ENCODE measurements at places on chromosomes 11 and 22. TPM values are rescaled to one million over a fixed set of nuclear protein-coding genes. Genes with fewer than 3 reads are reported as not detected.

- peak; percentile 70 for DNase-seq
Observed at GRCh38 chr22:37627545-37627944, 11.9 kb upstream of the SH3BP1 start.

- DNase-seq: no peak
Observed at GRCh38 chr22:33332538-33332937, 274.4 kb upstream of the SYN3 start.

- no peak for DNase-seq
Observed at GRCh38 chr11:46421257-46421880, 29.8 kb upstream of the CHRM4 start.

The GNAZ gene
- 1.8 TPM for total RNA-seq

DNA sequence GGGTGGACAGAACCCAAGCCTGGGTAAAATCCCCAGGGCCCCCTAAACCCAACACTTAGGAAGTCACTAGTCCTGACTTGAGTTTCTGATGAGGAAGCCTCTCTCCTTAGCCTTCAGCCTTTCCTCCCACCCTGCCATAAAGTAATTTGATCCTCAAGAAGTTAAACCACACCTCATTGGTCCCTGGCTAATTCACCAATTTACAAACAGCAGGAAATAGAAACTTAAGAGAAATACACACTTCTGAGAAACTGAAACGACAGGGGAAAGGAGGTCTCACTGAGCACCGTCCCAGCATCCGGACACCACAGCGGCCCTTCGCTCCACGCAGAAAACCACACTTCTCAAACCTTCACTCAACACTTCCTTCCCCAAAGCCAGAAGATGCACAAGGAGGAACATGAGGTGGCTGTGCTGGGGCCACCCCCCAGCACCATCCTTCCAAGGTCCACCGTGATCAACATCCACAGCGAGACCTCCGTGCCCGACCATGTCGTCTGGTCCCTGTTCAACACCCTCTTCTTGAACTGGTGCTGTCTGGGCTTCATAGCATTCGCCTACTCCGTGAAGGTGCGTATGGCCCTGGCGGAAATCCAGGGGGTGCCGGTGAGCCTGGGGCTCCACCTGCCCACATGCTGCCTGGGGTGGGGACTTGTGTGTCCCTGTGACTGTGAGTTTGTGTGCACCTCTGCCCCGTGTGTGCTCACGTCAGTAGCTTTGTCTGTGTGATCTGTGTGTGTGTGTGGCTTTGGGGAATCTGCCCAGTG, at the start of gene IFITM1:
Gene IFITM1 (plus strand): TSS at position 254 of the 767 bp plus-strand sequence. CDS start 131 bp downstream, at position 385.
- peak; percentile 77 for DNase-seq

- DNase-seq: no peak
Observed at GRCh38 chr11:103114836-103115235, 5.6 kb downstream of the DYNC2H1 start.

GRCh38 chr22:46627806-46628482, 7.8 kb downstream of the GRAMD4 start:
- DNase-seq: no peak

DNA sequence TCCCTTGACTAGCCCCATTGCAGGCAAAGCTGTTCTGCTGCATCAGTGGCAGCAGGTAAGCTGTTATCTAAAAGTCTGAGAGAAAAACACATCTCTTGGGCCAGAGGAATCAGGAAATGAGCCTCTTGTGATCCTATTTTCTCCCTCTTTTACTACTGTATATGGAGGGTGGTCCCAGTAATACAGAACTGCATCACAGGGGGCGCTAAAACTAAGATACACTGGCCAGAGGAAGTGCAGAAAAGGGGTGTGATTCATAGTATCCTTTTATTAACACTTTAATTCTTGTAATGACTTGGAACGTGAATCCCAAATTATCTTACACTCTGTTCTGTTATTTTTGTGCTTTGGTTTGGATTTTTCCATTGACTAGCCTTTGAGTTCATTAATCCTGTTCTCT, 8.8 kb upstream of the MED17 start:
- DNase-seq: peak; percentile 18

The THY1 gene
- 0.07 TPM for total RNA-seq

The PGA5 gene
- not detected for total RNA-seq

DNA sequence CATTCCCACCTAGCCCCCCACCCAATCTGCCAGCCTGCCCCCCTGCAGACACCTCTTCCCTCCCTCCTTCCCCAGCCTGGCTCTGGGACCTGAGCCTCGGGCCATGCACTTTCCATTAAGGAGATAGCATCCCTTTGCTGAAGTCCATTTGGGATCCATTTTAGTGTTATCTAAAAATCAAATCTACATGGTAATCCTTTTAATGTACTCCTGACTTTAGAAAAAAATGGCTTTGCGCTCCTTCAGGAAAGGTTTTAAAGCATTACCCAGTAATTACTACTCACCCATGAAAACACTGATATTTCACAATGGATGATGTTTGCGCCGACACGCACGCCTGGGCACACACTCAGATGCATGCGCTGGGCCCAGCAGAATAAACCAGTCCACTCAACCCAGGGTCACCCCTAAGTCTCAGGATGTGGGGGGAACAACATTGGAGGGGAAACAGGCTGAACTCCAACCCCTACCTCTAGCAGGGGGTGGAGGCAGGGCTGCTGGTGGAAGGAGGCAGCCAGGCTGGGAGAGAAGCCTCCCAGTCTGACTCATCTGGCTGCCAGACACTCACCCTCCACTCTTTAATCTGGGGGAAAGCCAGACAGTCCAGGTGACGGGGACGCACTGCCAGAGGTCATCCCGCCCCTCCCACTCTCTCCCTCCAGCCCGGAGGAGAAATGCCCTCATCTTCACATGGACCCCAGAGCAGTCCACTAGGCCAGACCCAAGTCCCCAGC, 29.8 kb downstream of the LMO1 start:
- no peak for DNase-seq

- DNase-seq: no peak
Observed at GRCh38 chr22:47781427-47782111, 1019.1 kb downstream of the TBC1D22A start.

DNA sequence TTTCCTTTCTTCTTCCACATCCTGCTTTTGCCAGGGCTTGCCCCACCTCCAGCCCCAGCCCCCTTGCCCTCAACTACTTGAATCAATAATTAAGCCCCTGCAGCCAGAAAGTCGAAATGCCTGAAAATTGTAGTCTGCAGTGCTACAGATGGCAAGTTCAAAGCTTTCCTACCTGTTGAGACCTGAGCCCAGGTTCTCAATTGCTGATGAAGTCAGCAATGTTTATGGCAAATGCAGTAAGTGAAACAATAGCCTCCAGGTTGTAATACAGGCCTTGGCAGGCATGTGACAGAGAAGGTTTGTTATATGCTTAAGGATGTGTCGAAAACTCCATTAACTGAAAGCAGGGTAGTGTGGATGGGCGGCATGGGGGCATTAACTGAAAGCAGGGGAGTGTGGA, 181.1 kb upstream of the SESN3 start:
- DNase-seq: no peak

The GSTT2B gene
- total RNA-seq: not detected

The RAG2 gene
- total RNA-seq: not detected

DNA sequence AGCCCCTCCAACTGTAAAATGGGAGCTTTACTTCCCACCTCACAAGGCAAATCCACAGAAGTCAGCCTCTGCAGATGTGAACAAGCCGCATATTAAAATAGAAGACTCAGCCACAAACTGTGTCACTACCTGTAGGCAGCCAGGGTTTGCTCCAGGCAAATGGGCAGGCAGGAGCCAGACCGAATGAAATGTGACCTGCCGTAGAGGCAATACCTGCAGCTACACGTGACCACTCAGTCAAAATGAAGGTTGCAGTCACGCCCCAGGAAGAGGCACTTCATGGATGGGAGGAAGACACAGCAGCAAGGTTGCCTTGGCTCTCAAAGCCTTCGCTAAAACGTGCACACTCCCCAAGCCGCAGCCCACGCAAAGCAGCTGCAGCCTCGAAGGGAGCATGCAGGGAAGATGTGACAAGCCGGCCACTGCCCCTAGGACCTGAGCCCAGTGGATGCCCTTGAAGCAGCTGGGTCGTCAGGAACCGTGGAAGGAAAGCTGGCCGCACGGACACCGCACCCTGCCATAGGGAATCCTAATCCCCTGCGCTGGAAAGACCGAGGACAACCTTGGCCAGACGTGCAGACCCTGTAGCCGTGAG, 53.1 kb downstream of the SHANK2 start:
- DNase-seq: no peak

GRCh38 chr11:95863486-95864140, 60.3 kb downstream of the MTMR2 start:
- no peak for DNase-seq

- DNase-seq: no peak
Observed at GRCh38 chr22:44037519-44038375, 13.6 kb downstream of the PARVB start.

GRCh38 chr11:36012455-36012854, 68.6 kb downstream of the LDLRAD3 start:
- no peak for DNase-seq

- no peak for DNase-seq
Observed at GRCh38 chr22:23652286-23652685, 20.2 kb upstream of the DRICH1 start.

DNA sequence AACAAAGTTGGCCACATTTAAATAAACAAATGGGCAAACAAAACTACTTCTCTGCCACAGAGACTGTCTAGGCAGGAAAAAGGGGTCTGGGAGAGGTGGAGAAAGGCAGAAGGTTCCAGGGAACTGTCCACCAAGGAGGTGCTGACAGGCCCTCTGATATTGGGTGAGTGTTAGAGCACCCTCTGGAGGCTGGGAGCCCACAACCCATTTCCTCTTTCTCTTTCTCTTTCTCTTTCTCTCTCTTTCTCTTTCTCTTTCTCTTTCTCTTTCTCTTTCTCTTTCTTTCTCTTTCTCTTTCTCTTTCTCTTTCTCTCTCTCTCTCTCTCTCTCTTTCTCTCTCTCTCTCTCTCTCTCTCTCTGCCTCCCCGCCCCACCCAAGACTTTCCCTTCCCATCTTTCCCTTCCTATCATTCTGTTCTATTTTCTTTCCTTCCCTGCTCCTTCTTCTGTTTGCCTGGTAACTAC, 912.8 kb downstream of the DLG2 start:
- peak; percentile 66 for DNase-seq

DNA sequence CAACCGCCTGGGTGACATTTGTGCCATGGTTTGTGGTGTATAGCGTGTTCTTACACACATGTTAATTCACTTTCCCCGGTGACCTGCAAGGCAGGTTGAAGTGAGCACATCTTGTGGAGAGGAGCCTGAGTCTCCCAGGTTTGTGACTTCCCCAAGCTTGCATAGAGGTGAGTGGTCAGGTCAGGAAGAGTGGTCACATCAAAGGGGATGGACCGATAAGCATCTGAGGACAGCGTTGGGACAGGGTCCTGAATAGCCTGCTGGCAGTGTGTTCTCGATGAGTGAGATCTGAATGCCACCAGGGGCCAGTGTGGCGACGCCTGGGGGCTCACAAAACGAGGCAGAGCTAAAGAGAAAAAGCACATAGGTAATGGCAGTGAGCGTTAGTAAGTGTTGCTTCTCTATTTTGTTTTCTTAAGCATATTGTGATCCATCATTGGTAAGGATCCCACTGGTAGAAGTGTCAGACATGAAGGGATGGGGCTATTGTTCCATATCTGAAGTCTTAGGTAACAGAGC, 154.6 kb downstream of the GRIK4 start:
- DNase-seq: no peak

DNA sequence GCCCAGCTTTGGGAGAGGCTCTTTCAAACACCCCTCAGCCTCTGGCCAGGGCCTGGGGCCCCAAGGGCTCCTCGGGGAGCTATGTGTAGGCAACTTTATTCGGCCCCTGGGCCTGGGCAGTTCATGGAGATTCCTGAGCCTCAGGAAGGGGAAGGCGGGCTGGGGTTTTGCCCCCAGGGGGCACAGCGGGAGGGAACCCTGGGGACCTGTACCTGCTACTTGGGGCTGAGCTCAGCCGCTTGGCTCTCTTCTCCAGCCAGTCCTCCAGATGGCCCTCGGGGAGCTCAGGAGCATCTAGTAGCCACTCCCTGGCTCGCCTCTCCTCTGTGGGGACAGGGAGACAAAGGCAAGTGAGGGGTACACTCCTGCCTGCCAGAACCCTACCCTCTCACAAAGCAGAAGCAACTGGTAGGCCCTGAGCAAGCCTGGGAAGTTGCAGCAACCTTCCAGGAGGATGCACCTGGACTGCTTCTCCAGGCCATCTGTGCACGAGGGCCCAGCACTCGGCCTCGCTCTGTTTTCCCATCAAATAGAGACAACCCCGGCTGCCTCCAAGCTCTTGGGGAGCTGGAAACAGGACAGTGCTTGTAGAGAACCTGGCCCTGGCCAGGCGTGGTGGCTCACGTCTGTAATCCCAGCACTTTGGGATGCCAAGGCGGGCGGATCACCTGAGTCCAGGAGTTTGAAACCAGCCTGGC, 18.5 kb downstream of the CABP7 start:
- DNase-seq: no peak

GRCh38 chr22:49351761-49352227, 475.9 kb downstream of the BRD1 start:
- DNase-seq: no peak

DNA sequence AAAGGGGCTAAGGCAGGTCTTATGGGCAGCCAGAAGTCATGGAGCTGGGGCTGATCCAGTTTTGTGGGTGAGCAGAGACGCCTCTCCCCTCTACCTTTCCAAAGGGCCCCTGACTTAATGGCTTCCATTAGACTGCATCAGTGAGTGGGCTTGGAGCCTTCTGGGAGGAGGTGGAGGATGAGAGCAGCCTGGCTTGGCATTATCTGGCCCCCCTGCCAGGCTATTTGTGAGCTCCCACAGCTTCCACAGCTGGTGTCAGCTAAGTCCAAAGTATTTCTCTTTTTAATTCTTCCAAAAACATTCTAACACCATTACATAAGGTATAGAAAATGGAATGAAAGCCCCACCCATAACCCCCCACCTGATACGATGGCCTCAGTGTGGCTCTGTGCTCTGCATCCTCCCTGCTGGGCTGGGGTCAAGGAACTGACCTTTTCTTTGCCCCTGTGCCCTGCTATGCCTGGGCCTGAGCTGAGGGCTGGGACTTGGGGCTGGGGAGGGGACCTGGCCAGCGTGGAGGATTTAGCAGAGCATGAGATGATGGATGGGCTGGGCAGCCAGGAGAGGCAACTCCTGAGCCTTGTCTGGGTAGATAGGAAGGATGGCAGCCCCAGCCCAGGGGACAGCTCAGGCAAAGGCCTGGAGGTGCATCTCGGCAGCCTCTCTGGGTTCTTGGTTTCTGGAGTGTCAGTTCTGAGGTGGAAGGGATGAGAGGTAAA, 4.0 kb downstream of the AIFM3 start:
- DNase-seq: no peak

DNA sequence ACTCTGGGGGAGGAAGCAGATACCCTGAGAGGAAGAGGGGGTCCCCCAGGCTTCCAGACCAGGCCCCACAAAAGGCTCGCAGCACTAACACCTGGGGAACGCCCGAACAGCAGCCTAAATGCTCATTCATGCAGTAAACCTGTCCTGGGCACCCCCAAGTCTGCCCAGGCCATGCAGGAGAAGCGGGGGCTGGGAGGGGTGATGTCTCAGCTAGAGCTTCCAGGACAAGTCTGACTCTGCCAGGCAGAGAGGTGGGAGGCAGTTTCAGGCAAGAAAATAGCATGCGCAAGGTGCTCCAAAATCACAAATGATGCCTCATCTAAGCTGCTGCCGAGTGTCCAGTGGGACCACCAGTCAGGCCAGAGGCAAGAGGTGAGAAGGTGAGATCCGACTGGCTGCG, 14.6 kb downstream of the CABP7 start:
- no peak for DNase-seq

The ARRB1 gene
- total RNA-seq: 16.6 TPM
